Sigmoid colon (tissue), 7 donors: ENCODE measurements at places on chromosomes 2 and 18. TPM values are rescaled to one million over a fixed set of nuclear protein-coding genes. Genes with fewer than 3 reads are reported as not detected.
A peak's percentile ranks its signal among the peaks of the same experiment; 100 is the strongest.

GRCh38 chr2:80815259-80815658, 510.7 kb upstream of the LRRTM1 start:
- DNase-seq = no peak

The AMER3 gene
- 1.4 TPM for total RNA-seq

- no peak for DNase-seq
These were observed 93.1 kb downstream of the CABLES1 start for GRCh38 chr18:23228102-23229061.

GRCh38 chr2:213221957-213222356, 62.3 kb upstream of the SPAG16 start:
- DNase-seq = no peak

DNA sequence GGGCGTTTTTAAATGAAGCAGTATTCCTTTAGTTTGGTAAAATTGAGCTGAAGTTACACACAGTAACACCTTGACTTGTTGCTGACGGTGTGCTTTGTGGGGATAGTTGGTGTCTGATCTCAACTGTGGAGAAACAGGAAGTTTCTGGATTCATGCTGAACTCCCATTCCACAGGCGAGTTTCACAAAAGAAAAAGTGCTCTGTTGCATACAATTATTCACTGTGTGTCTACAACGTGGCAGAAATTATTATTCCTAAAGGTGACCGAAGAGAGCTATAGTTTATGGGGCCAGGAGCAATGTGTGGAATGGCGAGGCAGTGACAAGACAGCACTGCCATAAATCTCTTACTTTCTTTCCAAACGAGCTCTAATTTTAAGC, 463 bp upstream of the CABYR start:
- DNase-seq = no peak

DNA sequence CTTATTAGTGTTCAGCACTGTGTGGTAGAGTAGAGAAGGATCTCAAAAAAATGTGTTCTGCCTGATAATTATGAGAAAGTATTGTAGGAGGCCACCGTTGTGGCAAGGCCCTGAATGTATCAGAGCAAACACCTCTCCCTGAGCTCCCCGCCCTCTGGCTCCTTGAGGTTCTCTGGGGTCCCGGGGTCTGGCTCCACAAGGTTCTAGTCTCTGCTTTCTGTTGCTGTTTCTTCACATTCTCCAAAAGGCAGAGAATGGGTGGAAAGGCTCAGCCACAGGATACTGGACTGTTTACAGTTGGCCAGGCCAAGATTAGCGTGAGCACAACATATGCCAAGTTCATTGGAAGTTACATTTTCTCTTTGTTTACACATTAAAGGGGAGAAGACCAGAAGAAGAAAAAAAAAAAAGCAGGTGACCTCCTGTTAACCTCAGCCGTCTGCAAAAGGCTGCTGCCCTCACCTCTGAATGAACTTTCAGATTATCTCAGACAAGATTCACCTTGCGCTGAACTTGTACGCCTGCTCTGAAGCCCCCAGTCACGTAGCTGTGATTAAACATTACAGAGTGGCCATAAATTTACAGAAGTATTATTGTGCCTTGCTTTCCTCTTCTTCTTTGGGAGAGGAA, 56.6 kb upstream of the CYP26B1 start:
- no peak for DNase-seq

The DNAJC5G gene
- total RNA-seq = not detected

- peak; percentile 48 for DNase-seq
These were observed 237.6 kb downstream of the DYSF start for GRCh38 chr2:71690876-71691475.

The ZNF396 gene
- 1.9 TPM for total RNA-seq

DNA sequence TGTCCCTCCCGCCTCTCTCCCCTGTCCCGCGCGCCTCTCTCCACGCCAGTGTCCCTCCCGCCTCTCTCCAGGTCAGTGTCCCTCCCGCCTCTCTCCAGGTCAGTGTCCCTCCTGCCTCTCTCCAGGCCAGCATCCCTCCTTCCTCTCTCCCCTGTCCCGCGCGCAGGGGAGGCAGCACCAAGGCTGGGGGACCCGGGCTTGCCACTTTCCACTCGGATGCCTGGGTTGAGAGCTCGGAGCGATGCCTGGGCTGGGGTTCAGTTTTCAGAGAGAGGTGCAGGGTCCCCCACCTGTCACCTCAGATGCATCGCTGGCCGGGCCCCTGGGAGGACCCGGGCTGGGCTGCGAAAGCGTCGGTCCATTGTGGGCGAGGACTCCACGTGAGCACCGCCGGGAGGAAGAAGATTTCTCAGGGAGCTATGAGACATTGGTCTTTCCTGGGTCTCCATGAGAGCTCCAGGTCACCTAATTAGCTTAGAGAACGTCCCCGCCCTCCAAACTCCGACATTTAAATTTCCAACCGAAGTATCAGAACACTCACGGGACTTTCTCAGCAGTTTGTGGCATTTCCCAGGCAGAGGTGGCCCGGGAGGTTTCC, 2.1 kb downstream of the FBLN7 start:
- no peak for DNase-seq

GRCh38 chr2:160632084-160632975, 138.7 kb upstream of the RBMS1 start:
- DNase-seq = no peak

DNA sequence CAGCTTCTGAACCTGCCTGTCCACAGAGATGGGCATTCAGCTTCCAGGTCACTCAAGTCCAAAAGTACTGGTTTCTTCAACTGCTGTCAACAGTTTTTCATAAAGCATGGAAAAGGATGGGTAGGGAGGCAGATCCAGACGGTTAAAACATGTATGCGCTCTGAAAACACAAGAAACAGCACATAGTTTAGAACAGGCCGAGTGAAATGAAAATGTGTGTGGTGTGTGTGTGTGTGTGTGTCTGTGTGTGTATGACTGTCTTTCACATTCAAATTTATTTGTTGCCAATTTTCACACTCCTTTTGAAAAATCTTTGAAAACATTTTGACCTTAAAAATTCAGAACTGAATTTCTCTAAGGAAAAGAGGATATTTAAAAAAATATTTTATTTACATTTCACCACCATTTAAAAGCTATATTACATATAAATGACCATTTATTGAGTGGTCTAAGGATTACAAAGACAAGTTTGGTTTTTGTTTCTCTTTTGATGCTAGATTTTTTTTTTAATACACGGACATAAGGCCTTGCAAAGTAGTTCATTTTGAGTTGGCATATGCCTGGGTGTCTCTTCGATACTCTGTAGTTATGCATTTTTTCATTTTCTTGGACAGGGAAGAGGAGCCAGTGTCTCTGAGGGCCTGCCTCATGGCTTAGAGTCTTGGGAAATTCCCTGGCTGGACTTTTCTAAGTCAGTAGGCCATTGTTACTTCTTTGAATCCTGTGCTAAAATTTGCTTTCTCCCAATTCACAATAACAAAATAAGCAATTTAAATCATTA, 30.0 kb upstream of the STK17B start:
- DNase-seq = no peak

GRCh38 chr2:121429927-121430520, 100.7 kb upstream of the RNU4ATAC start:
- no peak for DNase-seq

GRCh38 chr18:59728816-59729215, 31.6 kb upstream of the CCBE1 start:
- DNase-seq = no peak

The IL37 gene
- not detected for total RNA-seq

DNA sequence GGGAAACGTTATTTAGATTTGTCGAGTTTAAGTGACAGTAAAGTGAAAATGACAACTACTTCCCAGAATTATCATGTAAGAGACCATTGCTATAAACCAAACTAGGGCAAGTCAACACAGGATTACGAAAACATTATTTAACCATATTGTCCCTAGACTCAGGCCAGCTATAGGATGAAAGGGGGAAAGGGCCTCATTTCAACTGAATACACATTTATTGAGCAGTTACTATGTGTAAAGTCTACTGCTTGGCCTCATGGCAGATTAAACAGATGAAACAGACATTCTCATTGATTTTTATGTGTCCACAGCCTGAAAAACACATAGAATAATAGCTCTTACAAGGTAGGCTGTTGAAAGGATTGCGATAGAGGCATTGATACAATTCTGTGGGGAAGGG, 32.7 kb downstream of the ARHGEF33 start:
- DNase-seq = no peak

GRCh38 chr2:186918495-186918894, 69.5 kb upstream of the ZSWIM2 start:
- no peak for DNase-seq

DNA sequence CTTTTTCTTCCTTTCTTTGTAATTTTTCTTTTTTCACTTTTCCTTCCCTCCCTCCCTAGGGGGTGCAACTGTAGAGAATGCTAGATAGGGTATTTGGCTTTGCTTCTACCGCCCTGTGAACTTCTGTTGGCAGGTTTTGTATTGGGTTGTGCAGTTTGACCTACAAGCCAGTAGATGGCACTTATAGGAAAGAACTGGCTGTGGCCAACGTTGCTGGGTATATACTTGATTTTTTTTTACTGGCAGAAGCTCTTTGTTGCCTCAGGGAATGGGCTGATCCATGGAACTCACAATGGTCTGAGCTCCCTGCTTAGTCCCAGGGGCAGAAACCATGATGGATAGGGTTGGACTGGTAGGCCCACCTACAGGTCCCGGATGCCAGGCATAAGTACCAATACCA, 1019.5 kb upstream of the LRRTM1 start:
- DNase-seq = no peak

The ADD2 gene
- total RNA-seq = 1.3 TPM

The PCARE gene
- not detected for total RNA-seq

The MDH1B gene
- total RNA-seq = 2.2 TPM

DNA sequence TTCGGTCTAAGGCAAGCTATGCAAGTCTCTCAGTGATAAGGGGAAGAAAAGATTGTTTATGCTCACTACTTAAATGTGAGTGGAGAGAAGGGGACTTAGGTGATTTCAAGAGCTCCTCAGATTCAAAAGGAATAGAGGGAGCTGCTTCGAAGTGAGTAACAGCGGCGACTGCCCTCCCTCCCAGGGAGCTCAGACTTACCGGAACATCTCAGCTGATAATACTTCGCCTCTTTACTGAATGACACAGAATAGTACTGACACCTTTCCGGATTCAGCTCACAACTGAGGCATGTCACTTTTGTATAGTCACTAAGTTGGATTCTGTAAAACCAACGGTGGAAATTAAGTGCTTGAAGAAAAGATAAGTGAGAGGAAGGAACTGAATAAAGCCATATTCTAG, 55.5 kb downstream of the DPP4 start:
- no peak for DNase-seq

DNA sequence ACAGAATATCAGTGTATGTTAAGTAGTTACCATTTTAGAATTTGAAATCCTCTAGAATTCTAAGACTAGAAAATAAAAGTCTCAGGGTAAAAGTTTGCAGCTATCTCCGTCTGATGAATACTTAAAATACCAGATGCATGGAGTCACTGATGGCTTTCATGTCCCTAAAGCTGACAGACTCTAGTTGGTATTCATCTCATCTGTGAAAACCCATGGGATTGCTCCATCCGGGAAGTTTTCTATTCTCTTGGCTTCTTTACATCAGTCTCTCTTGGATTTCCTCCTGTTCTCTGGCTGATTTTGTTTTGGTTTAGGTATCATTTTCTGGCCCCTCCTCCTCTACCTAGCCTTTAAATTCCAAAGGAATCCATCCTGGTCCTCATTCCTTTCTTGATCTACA, 465.6 kb upstream of the POU3F3 start:
- DNase-seq = no peak

DNA sequence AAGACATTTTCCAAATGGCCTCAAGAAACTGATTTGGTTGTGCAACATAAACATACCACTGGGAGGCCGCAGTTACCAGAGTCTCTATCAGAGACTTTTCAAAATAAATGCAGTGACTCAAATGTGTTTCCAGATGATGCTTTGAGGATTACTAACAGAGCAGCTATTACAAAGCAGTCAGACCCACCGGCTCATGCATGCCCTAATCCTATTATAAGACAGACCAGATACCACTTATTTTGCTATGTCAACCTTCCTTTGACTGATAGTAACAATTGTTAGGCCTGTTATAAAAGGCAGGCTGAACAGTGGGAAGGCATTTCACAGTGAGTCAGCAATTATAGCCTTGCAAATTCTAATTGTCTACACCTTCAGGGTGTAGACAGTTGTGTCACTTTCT, 217.7 kb downstream of the LRRTM1 start:
- no peak for DNase-seq

DNA sequence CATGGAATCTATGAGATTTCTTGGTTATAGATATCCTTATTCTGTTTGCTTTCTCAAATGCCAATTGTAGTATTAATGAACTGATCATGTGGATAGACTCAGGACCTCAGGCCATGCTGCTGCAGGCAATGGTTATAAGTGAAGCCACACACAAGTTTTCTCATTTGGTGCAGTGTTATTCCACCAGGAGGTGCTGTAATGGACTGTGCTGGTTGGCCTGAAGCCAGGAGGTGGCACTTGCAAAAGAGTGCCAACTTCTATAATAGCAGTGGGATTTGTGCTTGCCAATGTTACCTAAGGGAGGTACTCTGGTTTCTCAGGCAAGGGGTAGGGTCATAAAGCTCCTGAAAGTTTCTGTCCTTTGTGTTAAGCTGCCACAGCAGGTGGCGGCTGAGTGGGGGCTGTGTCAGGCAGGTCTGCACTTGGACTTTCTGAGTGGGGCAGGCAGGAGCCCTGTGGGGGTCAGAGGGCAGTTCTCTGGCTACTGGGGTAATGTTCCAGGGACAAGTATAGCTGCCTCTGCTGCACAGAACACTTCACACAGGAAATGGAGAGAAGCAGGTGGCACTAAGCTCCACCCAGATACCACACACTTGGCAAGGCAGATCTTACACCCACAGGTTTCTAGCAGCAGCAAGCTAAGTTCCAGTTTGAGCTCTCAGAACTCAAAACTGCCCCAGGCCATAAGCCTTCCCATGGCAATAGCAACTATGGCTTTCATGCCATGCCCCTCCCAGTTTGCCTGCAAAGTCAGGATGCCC, 352.6 kb upstream of the CWC22 start:
- DNase-seq = no peak

DNA sequence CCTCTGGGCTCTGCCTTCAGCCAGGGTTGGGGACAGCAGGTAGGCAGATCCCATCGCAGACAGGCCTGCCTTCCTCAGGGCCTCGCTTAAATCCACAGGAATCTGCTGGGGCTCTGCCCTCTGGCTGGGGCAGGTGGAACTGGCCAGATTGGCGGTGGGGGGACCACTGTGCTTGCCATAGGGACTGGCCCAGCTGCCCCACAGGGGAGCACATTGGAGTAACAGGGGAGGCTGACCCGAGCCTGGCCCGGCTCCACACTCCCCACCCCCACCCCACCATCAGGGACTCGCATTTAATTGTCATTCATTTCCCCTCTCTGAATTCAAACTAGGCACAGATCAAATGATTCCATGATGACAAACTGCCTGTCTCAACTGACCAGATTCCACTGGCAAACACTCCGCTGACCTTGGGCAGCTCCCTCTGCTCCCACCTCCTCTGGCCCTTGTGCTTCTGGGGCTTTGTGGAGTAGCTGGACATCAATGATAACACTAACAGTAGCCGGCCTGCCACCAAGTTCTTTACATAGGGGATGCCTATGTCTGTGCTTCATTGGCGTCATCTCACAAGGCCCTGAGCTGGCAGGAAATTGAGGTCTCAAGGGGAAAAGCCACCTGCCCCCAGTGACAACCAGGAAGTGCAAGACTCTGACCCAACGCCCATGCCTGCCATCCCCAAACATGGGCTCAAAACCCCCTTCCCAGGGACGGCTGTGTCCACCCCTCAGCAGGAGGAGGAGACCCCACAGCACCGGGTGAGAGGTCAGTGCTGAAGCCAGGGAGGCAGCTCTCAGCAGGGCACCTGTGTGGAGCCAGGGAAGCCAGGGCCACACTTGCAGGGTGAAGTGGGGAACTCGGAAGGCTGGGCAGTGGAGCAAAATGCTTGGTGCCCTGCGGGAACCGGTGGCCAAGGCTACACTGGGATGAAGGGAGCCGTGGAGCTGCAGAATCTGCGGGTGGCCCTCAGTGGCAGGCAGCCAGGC, 2.1 kb upstream of the B3GNT7 start:
- DNase-seq = no peak

The RGPD3 gene
- 2.2 TPM for total RNA-seq

The SNORC gene
- 1.9 TPM for total RNA-seq
